ENCODE measurements at places on chromosomes 3 and 15.

DNA sequence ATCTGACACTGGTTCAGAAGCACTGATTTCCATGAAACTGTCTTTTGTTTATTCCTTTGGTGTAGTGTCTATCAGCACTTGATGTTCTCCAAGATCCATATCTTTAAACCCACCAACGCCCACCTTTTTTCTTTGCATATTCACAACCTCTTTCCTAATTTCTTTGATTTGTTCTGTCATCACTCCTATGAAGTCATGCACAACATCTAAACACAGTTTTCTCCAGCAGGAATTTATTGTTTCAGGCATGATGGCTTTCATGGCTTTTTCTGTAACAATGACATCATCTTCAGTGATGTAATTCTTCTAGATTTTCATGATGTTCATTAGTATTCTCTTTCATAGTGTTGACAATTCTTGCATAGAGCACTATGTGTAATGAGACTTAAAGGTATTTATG is 219.6 kb upstream of the POU1F1 start:
- DNase-seq, result no peak

DNA sequence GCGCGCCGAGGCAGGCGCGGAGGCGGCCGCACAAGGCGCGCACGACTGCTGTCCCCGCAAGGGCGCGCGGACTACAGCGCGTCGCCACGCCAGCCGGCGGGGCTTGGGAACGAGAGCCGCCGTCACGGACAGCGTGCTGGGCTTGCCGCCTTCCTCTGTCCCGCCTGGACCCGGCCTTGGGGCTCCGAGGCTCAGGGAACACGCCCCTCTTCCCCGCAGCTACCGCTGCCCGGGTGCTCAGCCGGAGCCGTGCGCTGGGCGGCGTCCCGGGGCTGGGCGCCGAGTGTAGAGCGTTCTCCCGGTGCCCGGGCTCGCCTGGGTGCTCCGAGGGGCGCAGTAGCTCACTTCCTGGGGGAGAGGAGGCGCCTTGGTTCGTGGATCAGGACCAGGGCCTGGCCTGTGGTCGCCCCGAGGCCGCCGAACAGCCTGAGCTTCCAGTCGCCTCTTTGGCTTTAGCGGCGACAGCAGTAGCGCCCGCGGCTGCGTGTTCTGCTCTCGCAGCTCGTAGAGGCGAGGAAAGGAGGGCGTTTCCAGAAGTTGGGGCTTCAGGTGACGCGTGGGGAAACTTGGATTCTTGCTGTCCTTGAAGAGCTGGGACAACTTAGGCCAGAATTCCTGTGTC is 226.7 kb upstream of the C2CD4B start:
- no peak for DNase-seq

GRCh38 chr3:117540597-117540996 is 831.0 kb downstream of the TUSC7 start:
- no peak for DNase-seq

DNA sequence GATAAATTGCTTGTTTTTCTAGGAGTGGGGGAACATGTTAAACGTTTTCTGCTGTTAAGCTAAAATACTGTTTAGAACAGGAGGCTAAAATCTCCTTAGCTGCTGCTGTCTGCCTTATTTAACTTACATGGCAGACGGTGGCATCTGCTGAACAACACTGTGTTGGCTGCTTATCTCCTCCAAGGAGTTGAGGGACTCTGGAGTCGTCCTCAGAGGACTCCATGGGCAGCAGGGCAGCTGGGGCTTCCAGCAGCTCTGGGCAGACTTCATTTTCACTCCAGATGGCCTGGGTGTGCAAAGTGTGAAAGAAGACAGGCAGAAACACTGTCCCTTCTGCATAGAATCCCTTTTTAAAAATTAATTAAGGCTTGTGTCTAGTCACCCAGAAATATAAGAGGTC is 52.9 kb upstream of the NUDT16 start:
- DNase-seq, result no peak

DNA sequence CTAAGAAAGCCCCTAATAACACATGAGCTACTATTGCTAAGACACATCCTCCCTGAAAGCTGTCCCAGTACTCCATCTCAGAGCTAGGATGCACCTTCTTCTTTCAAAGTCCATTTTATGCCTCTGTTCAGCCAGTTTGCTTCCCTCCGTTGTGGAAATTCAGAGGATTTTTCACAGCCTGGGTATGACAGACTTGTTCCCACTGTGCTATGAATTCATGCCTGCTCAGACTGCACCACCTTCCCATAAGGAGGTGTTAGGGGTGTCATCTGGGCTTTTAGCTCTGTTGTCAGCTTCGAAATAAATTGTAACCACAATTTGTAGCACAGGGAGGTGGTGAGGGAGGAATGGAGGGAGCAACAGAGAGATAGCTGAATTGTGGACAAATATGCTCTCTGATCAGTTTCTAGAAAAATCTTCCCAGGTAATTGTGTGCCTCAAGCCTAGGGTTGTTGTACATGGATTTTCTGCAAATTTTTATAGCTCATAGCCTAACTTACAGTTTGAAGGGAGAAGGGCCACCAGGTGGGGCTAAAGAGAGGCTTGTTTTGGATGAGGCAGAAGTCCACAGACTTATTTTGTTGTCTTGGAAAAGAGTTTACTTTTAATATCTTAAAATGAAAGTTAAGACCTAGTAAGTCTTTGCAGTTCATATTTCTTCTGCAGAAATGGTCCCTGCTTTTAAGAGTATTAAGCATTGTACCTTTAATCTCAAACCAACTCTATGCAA is 462.0 kb downstream of the PDCD6IP start:
- DNase-seq, result peak; percentile 7

DNA sequence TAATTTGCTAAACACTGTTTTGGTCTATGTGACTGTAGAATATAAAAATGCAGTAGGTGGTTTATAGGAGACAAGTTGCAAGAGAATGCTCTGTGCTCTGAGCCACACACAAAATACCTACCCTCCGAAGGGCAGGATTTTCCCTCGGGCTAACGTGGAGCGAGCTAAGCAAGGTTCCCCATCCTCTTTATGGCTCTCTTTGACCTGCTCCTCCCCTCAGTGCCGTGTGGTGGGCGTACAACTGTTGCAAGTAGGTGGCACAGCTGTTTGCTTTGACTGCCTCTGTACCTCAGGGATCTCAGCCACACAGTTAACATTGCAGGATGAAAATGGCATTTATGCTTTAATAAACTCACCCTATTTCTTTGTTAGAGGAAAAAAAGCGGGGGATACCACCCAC is 339.1 kb downstream of the SATB1 start:
- DNase-seq, result no peak

GRCh38 chr3:13713396-13713795 is 164.5 kb downstream of the FBLN2 start:
- no peak for DNase-seq

- DNase-seq, result no peak
Measured at GRCh38 chr15:31169558-31169957, 68.0 kb upstream of the TRPM1 start.

GRCh38 chr3:113573728-113574127 is 41.4 kb downstream of the SIDT1 start:
- DNase-seq, result no peak

- no peak for DNase-seq
Measured at GRCh38 chr15:98923171-98923570, 84.4 kb downstream of the PGPEP1L start.

- peak; percentile 99 for DNase-seq
Measured at GRCh38 chr3:134464064-134464688, 21.6 kb downstream of the ANAPC13 start.

GRCh38 chr15:100103828-100104227 is 237.9 kb downstream of the ADAMTS17 start:
- no peak for DNase-seq
